ENCODE measurements at places on chromosomes 2 and 18. TPM values are rescaled to one million over a fixed set of nuclear protein-coding genes. Genes with fewer than 3 reads are reported as not detected.

DNA sequence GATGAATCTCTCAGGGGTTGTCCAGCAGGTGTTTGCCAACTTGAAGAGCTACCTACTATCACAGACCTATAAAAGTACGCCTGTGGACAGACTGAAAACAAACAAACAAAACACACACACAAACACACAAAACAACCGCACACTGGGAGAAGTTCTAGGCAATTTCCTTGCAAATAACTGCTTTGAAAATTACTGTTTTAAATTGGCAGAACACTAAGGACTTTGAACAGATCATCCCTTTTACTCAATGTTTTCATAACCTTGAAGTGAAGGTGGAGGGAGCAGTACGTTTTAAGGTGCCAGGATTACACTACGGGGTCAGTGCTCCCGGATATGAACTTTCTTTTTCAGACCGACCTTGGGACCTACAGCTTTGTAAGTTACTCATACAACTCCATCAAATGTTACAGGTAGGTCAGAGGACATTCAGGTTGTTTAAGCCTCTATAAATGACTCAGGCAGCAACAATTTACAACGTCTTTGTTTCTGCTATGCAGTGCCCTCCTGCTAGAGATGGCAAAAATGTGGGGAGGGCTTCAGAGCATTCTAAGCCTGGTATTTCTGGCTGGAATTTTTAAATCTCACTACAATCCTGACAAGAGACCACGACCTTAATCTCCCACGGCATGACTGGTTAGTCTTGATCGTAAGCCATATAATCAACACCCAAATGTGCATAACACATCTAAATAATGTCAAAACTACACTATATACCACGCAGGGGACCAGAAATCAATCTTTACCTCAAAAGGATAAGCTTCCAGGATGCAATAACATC is 1.4 kb upstream of the SLC20A1 start:
- no peaks in the 10 kb centered on the region for H3K27me3 ChIP-seq
- DNase-seq: peak; percentile 73
- peak overlapping the region; percentile 83 for H3K4me3 ChIP-seq
- H3K36me3 ChIP-seq: no peaks in the 10 kb centered on the region
- H3K27ac ChIP-seq: peak overlapping the region; percentile 97

DNA sequence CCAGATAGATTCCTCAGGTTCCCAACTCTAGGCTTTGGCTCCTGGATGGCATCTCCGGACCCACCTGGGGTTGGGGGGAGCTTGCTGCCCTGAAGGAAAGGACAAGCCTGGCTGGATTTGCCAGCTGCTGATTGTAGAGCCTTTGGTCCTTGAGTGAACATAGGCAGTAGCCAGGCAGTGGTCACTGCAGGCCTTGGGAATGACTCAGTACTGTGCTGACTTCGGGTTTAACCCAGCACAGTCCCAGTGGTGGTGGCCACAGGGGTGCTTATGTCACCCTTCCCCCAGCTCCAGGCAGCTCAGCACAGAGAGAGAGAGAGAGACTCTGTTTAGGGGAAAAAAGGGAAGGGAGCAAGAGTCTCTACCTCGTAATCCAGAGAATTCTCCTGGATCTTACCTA is 27.7 kb upstream of the ACTR2 start:
- H3K27ac ChIP-seq: no peak overlapping the region
- H3K4me1 ChIP-seq: no peaks in the 10 kb centered on the region
- H3K27me3 ChIP-seq: no peaks in the 10 kb centered on the region
- no peak overlapping the region for H3K4me3 ChIP-seq

DNA sequence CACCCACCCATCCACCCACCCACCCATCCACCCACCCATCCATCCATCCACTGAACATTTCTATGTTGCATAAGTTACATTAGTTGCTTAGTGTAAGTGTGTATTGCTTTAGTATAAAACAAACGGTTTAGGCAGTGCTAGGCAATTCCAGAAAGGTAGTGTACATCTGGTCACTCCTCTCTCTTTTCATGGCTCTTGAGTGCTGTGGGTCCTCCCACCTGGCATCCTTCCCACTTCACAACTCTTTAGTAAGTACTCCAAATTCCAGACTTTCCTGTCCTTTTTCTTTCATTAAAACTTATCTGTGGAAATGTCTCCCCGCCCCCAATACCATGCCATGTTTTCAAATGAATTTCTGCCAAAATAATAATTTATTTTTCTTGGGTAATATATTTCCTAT is 122.5 kb downstream of the PLEKHM3 start:
- no peaks in the 10 kb centered on the region for H3K4me1 ChIP-seq
- no peaks in the 10 kb centered on the region for H3K36me3 ChIP-seq
- H3K27ac ChIP-seq: no peak overlapping the region

DNA sequence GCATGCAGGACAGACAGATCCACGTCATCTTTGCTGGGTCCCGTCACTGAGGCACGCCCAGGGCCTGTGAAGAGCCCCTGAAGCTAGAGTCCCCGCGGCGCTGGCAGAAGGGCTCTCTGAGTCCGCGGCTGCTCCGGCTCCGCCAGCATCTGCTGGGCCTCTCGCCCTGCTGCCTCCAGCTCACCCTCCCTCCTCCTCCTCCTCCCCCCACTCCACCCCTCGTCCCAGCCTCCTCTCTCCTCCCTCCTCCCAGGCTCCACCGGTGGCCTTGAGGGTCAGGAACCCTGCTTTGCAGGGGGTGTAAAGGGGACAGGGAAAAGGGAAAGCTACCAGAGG is at the start of gene TNS1:
TSS of gene TNS1 (minus strand) at position 151 of the 336 bp plus-strand sequence. CDS start at position 28, 123 bp downstream.
- DNase-seq: no peak
- H3K4me1 ChIP-seq: no peaks in the 10 kb centered on the region
- H3K27me3 ChIP-seq: no peaks in the 10 kb centered on the region
- H3K36me3 ChIP-seq: no peaks in the 10 kb centered on the region

DNA sequence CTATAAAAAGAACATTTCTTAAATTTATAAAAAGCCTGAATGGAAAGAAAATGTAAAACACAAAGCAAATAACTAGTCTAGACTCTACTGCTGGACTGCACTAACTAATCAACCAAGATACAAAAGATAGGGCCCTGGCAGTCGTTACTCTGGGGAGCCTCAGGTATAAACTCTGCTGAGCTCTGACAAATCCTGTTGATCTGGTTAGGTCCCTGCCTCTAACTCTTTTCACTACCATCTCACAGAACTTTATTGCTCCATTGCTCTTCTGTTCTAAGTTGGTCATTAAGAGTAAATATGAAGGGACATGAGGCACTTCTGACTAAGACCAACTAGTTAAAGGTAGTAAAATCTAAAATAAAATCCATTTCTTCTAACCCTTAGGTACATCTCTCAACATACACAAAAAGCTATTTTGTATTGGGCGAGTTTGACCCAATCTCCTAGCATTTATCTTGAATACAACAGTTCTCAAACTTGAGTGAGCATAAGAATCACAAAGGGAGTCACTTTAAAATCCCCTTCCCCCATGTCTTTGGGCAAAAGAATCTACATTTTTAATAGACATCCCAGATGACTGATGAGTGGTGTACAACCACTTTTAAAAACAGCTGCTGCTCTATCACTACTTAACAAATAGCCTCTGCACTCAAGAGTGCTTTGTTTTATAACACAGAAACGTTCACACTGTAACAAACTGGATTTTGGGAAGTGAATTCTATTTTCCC is 2.5 kb downstream of the CHN1 start:
- DNase-seq: no peak
- peaks cover 23% of the 10 kb centered on the region for H3K27me3 ChIP-seq
- H3K4me3 ChIP-seq: no peak overlapping the region
- no peak overlapping the region for H3K27ac ChIP-seq

DNA sequence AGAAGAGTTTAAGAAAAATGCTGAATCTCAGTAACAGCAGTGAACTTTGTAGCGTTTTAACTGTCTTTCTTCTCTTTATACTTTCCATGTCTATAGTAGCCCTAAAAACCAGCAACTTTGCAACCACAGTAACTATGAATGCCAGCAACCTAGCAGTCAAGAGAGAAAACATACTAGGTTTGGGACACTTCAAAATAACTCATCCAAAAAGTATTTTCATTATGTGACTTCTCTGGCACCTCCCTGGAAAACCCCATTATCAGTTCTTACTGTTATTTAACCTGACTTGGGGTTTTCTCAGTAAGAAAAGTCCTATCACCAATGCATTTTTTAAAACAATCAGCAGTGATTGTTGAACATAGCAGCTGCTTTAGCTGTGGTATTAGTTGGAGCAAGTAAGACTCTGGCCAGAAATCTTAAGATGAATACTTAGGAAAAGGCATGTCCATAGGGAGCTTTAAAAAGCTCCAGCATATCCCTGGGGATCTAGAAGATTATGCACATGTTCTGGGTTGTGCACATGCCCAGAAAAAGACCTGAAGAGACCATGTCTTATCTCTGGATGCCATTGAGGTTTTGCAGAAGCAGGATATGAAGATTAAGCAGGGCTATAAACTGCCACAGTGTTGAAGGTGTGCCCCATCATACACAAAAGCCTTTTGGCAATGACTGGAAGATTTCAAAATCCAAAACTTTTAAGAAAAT is 411.3 kb downstream of the CMPK2 start:
- no peak overlapping the region for H3K27ac ChIP-seq
- no peaks in the 10 kb centered on the region for H3K4me1 ChIP-seq
- DNase-seq: no peak
- no peaks in the 10 kb centered on the region for H3K36me3 ChIP-seq
- no peak overlapping the region for H3K4me3 ChIP-seq

GRCh38 chr2:60413814-60414168 is 139.7 kb downstream of the BCL11A start:
- H3K4me3 ChIP-seq: no peak overlapping the region
- no peak overlapping the region for H3K27ac ChIP-seq
- no peaks in the 10 kb centered on the region for H3K4me1 ChIP-seq
- no peaks in the 10 kb centered on the region for H3K36me3 ChIP-seq
- DNase-seq: no peak

GRCh38 chr2:98665677-98666076 is 57.3 kb downstream of the UNC50 start:
- no peaks in the 10 kb centered on the region for H3K4me1 ChIP-seq
- H3K36me3 ChIP-seq: no peaks in the 10 kb centered on the region
- no peak for DNase-seq
- H3K27me3 ChIP-seq: no peaks in the 10 kb centered on the region
- H3K4me3 ChIP-seq: no peak overlapping the region

- DNase-seq: no peak
- no peak overlapping the region for H3K27ac ChIP-seq
- no peaks in the 10 kb centered on the region for H3K4me1 ChIP-seq
- peaks cover 9% of the 10 kb centered on the region for H3K27me3 ChIP-seq
These were observed 8.7 kb downstream of the CYP26B1 start for GRCh38 chr2:72138921-72139381.

GRCh38 chr18:25434745-25435144 is 82.8 kb upstream of the ZNF521 start:
- no peak for DNase-seq
- H3K4me3 ChIP-seq: no peak overlapping the region
- no peaks in the 10 kb centered on the region for H3K36me3 ChIP-seq
- no peaks in the 10 kb centered on the region for H3K27me3 ChIP-seq
- no peak overlapping the region for H3K27ac ChIP-seq

DNA sequence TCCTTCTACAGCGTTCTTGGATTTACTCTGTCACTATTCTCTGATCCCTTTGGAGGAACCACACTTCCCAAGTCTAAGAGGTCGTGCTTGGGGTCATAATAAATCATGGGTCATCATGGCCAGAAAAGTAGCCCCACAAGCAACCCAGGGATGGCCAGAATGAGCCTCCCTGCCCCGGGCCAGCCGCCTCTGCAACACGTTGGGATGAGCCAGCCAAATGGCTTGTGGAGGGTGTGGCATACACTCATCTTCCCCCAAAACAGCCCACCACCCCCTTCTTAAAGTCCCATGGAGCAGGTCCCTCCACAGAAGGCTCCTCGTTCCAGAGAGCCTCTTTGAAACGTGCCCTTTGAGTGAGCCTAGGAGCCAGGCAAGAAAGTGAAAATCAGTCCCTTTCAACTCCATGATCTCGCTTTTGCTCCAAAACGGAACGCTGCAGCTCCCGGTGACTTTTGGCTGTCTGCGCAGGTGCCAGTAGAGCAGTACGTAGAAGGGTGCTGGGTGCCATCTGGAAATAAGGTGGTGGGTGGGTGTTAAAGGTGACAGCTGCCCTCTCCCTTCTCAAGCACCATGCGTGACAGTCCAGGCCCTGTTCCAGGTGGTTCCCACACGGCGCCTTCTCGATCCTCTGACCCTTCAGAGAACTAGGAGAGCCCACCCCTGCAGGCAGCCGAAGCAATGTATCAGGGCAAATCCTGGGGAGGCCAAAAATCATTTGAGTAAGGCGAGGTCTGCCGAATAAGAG is 48.5 kb upstream of the FOSL2 start:
- no peaks in the 10 kb centered on the region for H3K36me3 ChIP-seq
- H3K27ac ChIP-seq: no peak overlapping the region
- no peaks in the 10 kb centered on the region for H3K27me3 ChIP-seq
- no peak overlapping the region for H3K4me3 ChIP-seq
- no peaks in the 10 kb centered on the region for H3K4me1 ChIP-seq

- no peak overlapping the region for H3K4me3 ChIP-seq
- DNase-seq: no peak
- no peaks in the 10 kb centered on the region for H3K36me3 ChIP-seq
- no peaks in the 10 kb centered on the region for H3K4me1 ChIP-seq
- H3K27me3 ChIP-seq: no peaks in the 10 kb centered on the region
These were observed 64.0 kb downstream of the LRRTM4 start for GRCh38 chr2:77458216-77458615.

DNA sequence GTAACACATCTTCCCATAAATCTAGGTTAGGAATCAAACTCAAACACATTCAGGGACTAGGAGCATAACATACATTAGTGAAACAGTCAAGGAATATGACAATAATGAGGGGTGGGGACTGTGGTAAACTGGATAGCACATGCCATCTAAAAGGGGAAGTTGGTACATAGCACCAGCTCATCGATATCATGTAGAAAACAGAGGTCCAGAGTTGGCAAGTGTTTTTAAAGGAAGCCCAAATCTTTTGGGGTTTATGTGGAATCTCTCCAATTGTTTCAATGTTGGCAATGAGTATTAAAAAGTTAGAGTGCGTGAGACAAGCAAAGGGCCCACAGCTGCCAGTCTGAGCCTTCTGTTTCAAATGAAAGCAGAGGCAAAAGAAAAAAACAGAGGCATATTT is 24.4 kb downstream of the KLF7 start:
- DNase-seq: no peak
- no peaks in the 10 kb centered on the region for H3K27me3 ChIP-seq
- H3K4me3 ChIP-seq: no peak overlapping the region
- no peaks in the 10 kb centered on the region for H3K4me1 ChIP-seq
- no peak overlapping the region for H3K27ac ChIP-seq
- H3K36me3 ChIP-seq: no peaks in the 10 kb centered on the region

Gene SULT1C2
- total RNA-seq: 6.1 TPM

Gene ETAA1
- 5.9 TPM for total RNA-seq

Gene IL1A
- 0.45 TPM for total RNA-seq

Gene IL18R1
- 1.1 TPM for total RNA-seq

Gene KRTCAP3
- 147 TPM for total RNA-seq

All from colonic mucosa (tissue), 4 donors.